Hematopoietic multipotent progenitor cell treated with erythropoietin and hydrocortisone succinate and interleukin-3 and kit ligand, for 15 days (in vitro differentiated cells): ENCODE measurements at places on chromosomes 7 and 10.

GRCh38 chr7:151225948-151226510 lies 976 bp downstream of the ABCF2 start:
- no peak for DNase-seq

- no peak for DNase-seq
Measured at GRCh38 chr10:7337431-7338171, 73.2 kb downstream of the SFMBT2 start.

DNA sequence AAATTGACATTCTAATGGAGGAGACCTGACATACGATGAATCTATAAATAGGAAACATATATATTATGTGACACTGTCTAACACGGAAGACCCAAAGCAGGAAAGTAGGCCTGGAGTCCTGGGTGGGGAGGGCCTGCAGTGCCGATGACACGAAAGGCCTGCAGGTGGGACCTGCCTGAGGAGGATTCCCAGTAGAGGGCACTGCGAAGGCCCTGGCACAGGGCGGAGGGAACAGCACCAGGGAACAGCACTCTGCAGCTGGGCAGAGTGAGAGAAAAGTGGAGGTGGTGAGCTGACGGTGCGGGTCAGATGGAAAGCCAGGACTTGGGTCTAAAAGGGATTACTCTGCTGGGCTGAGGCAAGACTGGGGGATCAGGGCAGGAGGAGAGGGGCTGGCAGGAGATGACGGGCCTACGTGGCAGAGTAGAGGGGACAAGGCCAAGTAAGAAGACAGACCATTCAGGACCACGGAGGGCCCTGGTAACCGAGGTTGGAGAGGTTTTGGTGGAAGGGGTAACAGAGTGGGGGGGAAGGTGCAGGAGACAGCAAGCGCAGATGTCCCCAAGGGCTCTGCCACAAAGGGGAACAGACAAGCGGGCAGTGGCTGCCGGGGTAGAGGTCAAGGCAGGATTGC lies 8.1 kb downstream of the ZNF746 start:
- DNase-seq: peak; percentile 52

- no peak for DNase-seq
Measured at GRCh38 chr10:122498521-122498920, 37.2 kb downstream of the HTRA1 start.

GRCh38 chr7:27303026-27303425 lies 60.4 kb downstream of the EVX1 start:
- no peak for DNase-seq

- no peak for DNase-seq
Measured at GRCh38 chr7:119413314-119413805, 859.6 kb upstream of the KCND2 start.

- DNase-seq: no peak
Measured at GRCh38 chr7:23020742-23021401, 6.9 kb upstream of the HYCC1 start.

- DNase-seq: no peak
Measured at GRCh38 chr10:31698181-31698830, 230.3 kb downstream of the ARHGAP12 start.

GRCh38 chr7:112021379-112022044 lies 184.7 kb downstream of the DOCK4 start:
- no peak for DNase-seq

- DNase-seq: no peak
Measured at GRCh38 chr7:114823290-114823689, 98.6 kb upstream of the MDFIC start.

DNA sequence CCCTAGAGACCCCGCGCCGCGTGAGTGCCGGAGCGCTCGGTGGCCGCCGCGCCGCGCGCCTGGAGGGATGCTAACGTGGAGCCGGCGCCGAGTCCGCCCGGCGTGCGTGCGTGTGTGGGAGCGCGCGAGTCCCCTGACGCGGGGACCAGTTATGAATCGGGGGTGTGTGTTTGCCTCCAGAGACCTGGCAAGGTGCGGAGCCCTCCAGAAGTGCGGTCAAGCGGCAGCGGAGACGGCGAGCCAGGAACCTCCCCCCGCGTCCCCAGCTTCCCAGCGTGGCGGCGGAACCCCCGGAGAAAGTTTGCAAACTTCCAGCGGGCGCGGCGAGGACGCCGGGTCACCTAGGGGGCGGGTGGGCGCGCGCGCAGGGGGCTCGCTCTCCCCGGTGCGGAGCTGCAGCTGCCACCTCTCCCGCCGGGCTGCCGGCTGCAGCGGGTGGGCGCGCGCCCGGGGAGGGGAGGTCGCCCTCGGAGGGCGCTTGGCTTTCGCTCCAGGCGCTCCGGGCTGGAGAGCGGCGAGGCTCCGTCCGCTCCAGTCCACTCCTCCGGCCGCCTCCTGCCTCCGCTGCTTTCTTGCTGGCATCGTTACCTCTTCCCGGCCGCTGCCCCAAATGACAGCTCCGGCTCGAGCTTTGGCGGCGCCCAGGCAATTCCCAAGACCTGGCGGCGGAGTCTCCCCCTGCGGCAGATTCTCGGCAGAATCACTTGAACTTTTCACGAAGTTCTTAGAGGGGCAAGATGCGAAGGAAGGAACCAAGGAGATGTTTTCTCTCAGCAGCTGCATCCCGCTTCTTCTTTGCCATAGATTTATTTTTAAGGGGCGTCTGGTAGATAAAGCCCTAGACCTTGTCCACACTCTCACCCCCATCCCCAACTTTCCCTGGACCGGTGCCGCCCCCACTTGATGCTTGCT lies 2.3 kb upstream of the CREB5 start:
- no peak for DNase-seq

- no peak for DNase-seq
Measured at GRCh38 chr10:20737107-20737506, 160.0 kb downstream of the NEBL start.

DNA sequence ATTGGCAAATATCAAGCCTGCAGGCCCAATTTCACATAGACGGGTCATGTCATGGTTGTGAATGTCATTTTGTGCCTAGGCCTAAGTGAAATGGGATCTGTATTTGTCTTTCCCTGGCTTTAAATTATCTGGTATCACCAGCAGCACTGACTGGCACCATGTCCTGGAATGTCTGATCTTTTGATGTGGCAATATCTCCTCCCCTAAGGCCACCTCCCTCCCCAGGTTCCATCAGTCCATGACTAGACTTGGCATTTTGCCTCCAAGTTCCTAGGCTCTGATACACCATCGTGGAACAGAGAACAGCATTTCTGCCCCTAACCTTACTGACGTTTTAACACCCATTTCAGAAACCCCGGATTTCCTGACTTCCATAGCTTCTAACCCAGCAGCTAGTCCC lies 513.9 kb downstream of the GALNT17 start:
- DNase-seq: no peak

DNA sequence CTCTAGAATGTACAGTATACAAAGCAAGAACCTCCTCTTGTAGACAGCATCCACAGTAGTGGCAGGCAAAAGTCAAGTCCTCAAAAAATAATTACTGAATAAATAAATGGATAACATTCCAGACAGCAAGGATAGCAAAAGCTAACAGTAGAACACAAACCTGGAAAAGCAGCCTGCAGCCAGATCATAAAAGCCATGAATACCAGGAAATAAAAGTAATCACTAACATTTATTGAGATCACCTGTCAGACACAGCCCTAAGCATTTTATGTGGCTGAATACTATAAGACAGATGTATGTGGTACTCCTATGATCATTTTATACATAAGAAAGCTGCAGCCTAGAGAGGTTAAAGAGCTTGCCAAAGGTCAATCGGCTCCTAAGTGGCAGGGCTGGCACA lies 34.0 kb downstream of the CUL2 start:
- no peak for DNase-seq

DNA sequence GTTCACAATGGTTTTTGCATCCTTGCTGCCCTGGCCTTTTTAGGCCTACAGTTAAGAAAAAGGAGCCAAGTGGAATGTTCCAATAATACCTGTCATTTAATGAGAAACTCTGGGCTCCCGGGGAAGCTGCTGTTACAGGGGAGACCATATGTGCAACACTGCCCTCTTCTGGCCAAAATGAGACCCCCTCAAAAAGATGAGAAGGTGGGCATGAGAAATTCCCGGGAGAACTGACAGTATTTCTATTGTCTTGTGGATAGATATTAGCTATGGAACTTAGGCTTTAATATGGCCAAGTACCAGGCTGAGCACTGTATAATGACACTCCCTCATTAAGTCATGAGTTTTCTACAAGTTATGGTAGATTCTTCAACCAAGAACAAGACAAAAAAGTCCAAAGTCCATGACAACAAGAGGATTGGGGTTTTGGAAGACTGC lies 99.4 kb downstream of the CCDC3 start:
- peak; percentile 62 for DNase-seq

DNA sequence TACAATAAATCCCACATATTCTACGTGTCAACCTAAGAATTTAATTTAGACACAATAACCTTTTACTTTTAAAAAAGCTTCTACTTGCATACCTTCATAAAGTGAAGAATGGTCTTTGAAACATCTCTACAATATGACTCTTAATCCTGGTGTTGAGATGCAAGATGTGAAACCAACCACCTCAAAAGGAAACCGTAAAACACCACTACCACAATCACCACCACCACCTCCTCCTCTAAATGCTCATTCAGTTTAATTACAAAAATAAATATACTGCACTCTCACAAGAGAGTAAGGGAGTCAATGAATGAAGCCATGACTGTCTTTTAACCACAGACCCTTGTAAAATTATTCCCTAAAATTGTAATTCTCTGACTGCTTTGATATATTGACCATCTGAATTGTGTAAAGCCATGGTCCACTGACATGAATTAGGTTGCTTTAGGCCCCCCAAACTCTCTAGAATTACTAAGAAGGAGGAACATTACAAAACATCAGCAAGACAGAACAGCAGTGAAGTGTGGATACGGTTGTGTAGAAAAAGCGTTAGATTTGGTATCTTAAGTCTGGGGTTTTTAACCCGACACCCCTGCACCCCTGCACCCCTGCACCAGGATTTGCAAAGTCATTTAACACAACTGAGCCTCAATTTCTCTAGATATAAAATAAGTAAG lies 171.4 kb downstream of the SFMBT2 start:
- no peak for DNase-seq

DNA sequence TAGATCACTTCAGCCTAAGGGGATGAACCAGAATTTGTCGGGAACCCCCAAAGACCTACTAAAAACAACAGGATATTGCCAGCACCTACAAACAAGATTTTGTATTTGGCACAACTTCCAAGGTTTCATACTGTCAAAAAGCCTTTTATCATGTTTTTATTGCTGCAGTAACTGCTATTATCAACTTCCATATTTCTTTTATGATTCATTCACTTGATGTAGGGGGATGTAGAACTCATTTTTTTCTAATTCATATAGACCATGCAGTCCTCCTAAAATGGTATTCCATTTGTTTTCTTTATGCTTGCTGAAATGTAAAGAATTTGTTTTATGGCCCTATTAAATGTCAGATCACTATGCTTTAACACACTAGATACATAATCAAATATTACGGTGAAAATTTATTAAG lies 30.0 kb upstream of the WNT16 start:
- no peak for DNase-seq

DNA sequence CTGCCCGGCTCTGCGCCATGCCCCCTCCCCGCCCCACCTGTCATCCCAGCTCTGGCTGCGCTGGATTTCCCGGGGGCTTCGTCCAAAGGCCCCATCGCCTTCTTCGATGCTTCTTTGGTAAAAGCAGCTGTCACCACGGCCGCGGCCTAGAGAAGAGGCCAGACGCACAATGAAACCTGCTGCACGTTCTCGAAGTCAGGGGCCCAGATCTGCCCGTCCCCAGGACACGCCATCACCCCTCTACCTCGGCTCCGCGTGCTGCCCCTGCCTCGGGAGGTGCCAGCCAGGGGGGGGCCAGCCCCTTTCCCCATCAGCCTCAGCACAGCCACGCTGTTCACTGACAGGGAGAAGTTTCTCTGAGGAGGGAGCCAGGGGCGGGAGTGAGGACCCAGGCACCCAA lies 6.8 kb downstream of the GIGYF1 start:
- DNase-seq: no peak

DNA sequence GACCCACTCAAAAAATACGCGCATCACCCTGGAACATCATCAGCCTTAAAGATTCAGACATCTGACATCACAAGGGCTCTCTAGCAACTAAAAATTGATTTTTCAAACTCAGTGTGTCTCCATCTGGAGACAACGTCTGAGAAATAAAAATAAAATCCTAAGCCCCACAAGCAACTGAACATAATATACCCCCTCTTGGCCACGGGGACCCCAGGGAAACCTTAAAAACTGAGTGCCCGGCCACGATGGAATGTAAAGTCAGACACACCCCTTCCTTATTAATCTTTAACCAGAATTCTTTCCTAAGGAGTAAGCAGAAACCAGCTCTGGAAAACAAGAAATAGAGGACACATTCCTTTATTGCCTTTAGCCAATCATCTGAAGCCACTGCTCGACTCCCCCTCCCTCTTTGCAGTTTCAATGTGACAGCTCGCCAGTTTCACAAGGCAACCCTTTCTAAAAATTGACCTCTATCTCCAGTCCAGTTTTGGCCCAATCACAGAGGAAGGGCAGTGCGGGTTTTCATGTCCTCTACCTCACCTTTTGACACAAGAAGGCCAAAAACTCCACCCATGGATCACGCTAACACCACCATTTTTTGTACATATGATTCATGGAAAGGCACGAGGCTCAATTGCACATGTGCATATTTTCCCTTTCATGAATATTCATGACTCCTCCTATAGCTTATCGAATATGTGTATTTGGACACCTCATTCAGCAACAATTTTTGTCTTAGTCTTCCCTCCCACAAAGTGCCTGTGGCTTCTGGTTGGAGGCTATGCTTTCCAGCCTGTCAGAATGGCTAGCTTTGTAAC lies 24.2 kb downstream of the IFIT3 start:
- DNase-seq: no peak

- DNase-seq: no peak
Measured at GRCh38 chr7:8115547-8116402, 146.2 kb downstream of the ICA1 start.

GRCh38 chr10:114073395-114074186 lies 29.9 kb downstream of the ADRB1 start:
- no peak for DNase-seq

DNA sequence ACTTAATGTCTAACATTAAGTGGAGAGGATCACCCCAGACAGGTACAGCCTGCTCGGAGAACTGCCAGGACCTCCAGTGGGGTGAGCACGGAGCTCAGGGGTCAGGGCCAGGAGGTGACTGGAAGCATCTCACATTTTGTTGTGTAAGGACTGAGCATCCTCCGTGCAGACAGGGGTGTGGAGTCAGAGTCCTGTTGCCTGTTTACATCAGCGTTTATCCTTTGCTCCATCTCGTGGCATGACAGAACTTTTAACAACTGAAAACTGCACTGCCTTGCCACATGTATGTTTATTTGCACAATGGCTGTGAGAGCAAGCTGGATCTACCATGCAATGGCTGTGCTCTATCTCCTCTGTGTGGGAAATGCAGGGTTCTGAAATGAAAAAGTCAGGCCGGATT lies 175.4 kb upstream of the AKR1E2 start:
- no peak for DNase-seq

DNA sequence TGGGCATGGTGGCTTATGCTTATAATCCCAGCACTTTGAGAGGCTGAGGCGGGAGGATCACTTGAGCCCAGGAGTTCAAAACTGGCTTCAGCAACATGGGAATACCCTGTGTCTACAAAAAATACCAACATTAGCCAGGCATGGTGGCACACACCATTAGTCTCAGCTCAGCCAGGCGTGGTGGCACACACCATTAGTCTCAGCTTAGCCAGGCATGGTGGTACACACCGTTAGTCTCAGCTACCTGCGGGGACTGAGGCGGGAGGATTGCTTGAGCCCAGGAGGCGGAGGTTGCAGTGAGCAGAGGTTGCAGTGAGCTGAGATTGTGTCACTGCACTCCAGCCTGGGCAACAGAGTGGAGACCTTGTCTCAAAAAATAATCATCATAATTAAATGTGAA lies 9.0 kb downstream of the LRRC27 start:
- DNase-seq: no peak
